ENCODE measurements at places on chromosomes 1 and 21.
A peak's percentile ranks its signal among the peaks of the same experiment; 100 is the strongest.

DNA sequence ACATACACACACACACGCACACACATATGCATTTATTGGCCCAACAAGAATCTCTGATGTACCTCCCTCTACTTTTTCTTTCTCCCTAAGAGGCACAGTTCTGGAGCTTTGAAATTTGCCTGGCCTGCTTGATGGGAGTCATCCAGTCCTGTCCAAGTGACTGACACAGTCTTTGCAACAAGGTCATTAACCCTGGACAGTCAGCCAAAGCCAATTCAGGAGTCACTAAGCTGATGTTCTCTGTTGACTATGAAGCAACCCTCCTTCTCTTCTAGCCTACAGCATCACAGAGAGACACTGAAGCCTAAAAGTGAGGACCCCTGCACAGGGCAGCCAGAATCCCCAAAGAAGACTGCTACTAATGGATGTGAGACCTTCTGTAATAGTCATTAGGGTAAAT, 123.1 kb downstream of the HHIPL2 start:
- no peak for DNase-seq

- peak; percentile 78 for DNase-seq
Observed at GRCh38 chr1:1273512-1274298, at the start of gene UBE2J2. TSS of gene UBE2J2 (minus strand) at chr1:1273854. CDS start at chr1:1267992, 5,862 bp downstream.

- DNase-seq = no peak
Observed at GRCh38 chr1:58576727-58577653, at the start of gene TACSTD2. TSS of gene TACSTD2 (minus strand) at chr1:58577252. CDS start at chr1:58577156, 96 bp downstream.

DNA sequence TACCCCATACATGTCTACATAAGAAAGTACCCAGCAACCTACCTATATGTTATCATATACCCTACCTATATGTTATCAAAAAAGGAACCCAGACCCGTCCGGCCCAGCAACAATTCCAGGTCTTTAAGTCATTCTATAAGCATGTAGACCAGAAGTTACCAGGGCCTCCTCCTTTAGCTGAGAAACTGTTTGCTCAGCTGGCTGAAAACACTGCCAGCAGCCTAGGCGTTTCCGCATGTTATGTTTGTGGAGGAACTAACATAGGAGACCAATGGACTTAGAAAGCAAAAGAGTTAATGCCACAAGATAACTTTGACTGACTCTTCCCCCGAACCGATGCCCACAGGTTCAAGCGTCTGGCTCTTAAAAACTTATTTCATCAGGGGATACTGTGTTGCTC, 7.1 kb upstream of the ZNF678 start:
- DNase-seq = no peak

DNA sequence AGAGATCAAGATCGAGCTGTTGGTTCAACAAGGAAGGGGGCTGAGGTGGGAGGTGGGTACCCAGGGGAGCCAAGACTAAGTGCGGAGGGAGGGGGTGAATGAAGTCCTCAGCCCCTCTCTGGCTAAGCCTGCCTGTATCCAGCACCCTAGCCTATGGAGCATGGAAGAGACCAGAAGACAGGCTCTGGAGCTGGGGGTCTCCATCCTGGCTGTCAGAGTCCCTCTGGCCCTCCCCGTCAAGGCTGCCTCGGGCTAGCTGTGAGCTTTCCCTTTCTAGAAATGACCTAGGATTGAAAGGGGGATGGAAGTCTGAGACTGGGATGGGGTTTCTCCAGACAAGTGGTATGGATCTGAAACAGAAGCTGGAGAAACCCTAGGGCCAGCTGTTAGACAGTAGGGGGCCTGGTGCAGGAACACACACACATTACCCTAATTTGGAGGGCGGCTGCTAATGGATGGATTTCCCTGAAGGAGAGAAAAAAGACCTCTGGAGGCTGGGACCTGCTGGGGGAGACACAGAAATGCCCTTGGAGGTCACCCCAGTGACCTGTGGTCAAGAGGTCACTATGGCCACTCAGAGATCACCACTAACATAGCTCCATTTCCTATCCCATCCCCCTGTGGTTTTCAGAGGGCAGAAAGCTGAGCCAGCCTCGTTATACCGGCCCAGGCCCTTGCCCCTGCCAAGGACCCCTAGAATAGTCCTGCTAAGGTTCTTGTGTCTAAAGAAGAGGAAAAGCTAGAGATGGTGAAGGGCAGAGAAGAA, 107.8 kb downstream of the TMEM53 start:
- DNase-seq = no peak

DNA sequence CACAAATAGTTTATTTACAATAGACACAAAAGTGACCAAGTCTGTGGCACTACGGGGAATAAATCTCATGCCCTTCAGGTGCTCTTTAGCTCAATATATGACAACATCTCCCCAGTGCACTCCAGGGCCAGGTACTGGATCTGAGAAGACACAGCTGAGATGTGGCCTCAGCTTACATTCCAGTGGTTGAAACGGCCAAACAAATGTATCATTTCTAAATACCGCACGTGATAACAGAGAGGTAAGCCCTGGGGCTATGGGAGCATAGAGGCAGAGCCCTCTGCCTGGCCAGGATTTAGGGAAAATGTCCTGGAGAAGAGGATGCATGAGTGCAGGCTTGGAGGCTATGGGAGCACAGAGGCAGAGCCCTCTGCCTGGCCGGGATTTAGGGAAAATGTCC, 630.5 kb downstream of the SMYD3 start:
- no peak for DNase-seq

DNA sequence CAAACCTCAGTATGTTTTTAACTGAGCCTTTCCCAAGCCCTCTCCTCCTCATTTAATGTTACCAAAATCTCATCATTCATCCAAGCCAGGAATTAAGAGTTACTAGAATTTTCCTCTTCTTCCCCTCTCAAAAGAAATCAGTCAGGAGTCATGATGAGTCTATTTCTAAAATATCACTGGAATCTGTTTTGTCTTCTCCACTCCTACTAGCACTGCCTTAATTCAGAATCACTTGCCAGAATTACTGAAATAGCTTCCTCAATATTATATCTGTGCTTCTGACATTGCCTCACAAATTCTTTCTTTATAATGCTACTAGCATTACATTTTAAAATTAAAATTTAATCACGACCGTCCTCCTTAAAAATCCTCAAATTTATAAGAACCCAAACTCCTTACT, 106.1 kb downstream of the PTGER3 start:
- DNase-seq = no peak

DNA sequence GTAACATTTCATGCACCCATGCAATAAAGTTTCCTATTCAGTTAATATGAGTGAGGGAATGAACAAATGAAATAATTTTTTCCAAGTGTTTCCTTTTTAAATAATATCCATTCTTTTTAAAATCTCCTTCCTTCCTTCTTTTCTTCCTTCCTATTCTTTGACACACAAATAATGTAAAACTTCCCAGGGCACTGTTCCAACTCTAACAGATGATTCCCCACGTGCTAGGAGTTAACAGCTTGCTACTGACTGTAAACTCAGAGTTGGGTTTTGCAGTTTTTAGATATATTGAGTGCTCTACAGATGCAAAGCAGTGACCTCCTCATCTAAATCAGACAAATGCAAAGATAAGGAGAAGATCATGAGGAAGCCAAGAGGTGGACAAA, 54.0 kb upstream of the POU2F1 start:
- DNase-seq = no peak

DNA sequence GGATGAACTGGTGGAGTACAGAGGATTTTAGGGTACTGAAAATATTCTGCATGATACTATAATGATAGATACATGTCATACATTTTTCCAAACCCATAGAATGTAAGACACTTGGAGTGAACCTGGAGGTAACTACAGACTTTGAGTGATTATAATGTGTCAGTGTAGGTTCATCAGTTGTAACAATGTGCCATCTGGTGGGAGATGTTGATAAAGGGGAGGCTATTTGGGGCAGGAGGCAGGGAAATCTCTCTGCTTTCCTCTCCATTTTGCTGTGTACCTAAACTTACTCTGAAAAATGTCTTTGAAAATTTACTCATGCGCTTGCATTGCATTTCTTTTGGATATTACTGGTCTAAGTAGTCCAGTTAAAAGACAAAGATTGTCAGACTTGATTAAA, 35.2 kb downstream of the PTBP2 start:
- DNase-seq = no peak
